ENCODE measurements at places on chromosomes 11 and 22.
A peak's percentile ranks its signal among the peaks of the same experiment; 100 is the strongest.

GRCh38 chr11:47388697-47389576, 10.6 kb upstream of the SPI1 start:
- DNase-seq, result no peak

GRCh38 chr22:47879346-47879745, 1116.9 kb downstream of the TBC1D22A start:
- DNase-seq, result no peak

- no peak for DNase-seq
These were observed 27.5 kb upstream of the CALCB start for GRCh38 chr11:15045891-15046290.

DNA sequence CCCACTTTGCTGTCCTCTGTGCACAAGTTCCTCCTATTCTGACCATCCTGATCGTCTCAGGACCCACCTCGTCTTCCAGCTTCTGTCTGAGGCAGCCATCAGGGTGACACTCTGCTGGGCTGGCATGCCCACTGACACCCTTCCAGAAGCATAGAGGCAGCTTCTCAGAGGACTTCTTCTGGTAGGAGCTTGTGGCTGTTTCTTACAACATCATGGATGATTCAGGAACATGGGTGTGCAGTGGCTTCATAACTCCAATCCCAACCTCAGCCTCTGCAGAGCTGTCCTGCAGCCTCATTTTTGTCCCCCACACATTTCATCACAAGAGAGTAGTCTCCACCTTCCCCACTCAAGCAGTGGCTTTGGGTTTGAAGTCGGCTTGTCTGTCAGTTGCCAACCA, 20.9 kb upstream of the CTR9 start:
- DNase-seq, result no peak

DNA sequence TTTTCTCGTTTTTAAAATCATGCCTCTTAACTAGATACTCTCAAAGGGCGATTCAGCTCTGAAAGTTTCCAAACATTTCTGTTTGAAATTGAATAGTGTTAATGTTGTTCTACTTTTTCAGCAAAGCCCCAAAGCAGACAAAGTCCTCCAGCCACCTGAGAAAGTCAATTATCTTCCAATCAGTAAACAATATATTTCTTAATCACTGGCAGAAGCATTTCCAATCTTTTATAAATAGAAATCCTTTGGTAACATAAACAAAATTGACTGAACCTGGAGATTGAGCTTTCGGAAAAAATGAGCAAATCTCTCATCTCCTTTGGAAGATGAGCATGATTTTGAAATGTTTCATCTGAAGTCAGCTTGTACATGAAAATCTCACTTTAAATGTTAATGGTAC, 84.4 kb upstream of the FIBIN start:
- no peak for DNase-seq

DNA sequence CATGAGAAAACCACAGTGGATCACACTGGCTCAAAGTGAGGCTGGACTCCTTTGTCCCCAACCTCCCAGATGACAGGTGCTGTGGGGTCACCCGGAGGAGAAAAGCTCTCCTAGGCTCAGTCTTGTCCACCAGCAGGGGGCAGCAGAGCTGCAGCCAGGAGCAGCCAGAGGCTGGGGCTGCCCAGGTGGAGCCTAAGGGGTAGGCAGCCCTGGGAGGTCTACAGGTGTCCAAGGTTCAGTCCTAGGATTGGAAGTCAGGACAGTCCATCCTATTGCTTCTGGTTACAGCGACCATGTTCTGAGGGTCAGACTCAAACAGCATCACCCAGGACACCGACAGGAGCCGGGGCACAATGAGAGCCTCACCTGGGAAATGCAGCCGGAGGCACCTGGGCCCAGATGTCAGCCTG, 77.6 kb upstream of the IGLL5 start:
- DNase-seq, result peak; percentile 28

- no peak for DNase-seq
These were observed 26.1 kb downstream of the MOB2 start for GRCh38 chr11:1460396-1460985.

DNA sequence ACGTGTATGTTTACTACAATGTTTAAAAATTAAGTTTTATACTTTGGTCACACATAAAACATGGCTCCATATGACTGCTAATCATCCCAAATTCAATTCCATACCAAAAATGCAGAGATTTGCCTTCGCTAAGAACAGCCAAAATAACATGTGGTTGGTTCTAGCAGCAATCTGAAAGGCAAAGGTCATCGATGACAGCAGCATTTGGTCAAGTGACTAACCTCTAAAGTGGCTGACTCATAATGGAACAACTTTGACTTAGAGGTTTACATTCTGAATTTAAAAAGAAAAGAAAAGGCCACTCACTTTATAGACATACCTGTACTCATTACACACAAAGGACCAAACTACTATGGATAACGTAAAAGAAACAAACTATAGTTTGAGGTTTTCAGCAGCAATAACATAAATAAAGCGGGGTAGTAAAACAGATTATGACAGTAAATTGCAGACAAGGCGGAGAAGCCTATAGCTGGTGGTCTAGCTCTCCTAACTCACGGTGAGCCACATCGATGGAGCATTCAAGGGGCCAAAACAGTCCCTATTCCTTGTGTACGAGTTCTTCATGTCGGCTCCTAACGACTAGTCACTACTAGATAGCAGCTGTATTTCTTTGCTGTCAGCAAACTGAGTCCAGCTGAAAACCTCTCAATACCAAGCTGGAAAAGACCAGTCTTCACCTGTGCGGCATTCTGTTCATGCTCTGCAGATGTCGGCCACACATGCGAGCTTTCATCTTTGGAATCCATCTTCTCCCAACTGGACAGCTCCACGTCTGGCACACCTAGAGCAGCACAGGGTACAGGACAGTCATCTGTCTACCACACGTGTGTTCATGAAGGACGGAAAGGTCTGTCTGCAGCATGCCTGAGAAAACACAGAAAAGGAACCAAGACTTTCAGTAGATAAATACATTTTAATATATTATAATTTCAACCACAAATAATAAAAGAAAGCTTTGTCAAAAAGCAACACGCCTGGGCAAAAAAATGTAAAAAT, 42.1 kb downstream of the PRDM10 start:
- no peak for DNase-seq

- DNase-seq, result no peak
These were observed 13.4 kb downstream of the TMPRSS13 start for GRCh38 chr11:117915672-117916235.

DNA sequence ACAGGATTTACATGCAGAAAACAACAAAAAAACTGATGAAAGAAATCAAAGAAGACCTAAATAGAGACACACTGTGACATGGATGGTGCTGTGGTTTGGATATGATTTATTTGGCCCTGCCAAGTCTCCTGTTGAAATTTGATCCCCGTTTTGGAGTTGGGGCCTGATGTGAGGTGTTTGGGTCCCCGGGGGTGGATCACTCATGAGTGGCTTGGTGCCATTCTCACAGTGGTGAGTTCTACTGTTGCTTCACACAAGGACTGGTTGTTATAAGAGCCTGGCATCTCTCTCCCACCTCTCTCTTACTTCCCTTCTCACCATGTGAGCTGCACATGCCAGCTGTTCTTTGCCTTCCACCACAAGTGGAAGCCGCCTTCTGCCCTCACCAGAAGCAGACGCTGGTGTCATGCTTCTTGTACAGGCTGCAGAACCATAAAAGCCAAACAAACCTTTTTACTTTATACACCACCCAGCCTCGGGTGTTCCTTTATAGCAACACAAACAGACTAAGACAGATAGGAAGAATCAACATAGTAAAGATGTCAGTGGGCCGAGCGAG, 7.8 kb upstream of the RTL6 start:
- no peak for DNase-seq

DNA sequence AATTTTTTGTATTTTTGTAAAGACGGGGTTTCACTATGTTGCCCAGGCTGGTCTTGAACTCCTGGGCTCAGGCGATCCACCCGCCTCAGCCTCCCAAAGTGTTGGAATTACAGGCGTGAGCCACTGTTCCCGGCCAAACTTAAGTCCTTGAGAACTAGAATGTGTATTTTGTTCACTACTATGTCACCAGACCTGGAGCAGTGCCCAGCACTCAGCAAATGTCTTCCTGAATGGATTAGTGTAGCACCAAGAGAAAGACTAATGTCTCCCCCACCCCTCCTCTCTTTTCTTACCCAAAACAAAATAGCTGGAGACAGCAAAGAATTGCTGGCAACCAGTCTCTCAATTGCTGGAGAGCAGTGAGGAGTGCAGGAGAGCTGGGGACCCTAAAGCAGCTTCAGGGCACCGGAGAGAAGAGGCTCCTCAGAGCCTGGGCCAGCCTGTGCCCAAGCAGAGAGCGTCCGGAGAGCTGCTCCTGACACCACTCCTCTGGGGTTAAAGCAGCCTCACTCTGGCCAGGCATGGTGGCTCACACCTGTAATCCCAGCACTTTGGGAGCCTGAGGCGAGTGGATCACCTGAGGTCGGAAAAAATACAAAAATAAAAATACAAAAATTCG, 14.9 kb downstream of the SLC25A18 start:
- DNase-seq, result no peak

GRCh38 chr22:49589301-49589700, 238.4 kb downstream of the BRD1 start:
- DNase-seq, result no peak

- peak; percentile 92 for DNase-seq
These were observed 291.0 kb downstream of the BRD1 start for GRCh38 chr22:49536571-49537131.

GRCh38 chr11:36121054-36121453, 168.2 kb downstream of the COMMD9 start:
- DNase-seq, result no peak

- no peak for DNase-seq
These were observed 5.1 kb downstream of the FAM118B start for GRCh38 chr11:126216526-126217305.

DNA sequence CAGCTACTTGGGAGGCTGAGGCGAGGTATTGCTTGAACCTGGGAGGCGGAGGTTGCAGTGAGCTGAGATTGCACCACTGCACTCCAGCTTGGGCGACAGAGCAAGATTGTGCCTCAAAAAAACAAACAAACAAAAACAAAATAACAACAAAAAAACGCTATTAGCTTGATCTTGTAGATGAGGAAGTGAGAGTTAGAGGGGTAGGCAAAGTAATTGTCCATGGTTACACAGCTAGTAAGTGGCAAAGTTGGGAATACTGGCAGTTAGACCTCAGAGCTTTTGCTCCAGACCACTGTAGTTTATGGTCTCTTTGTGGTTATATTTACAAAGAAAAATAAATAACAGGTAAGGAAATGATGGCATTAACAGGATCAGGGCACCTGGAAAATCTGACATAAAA, 15.1 kb downstream of the LDHC start:
- no peak for DNase-seq

DNA sequence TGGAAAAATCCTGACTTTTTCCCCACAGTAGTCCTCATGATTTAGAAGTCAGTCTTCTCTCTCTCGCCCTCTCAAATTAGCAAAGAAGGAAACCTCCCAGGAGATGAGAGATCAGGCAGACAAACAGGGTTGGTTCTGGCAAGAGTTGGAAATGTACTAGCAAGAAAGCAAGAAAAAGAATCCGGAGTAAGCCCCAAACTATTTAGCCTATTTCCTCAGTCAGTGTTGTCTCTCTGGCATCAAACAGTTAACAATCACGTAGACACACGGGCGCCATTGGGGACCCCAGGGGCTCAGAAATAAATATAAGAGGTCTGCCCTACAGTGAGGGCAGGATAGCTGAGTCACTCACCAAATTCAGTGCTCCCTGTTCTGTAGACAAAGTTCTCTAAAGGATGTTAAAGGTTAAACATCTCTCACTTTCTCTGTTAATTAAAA, 4.7 kb downstream of the C11orf52 start:
- no peak for DNase-seq

- DNase-seq, result no peak
These were observed 136.9 kb downstream of the METTL15 start for GRCh38 chr11:28245131-28245530.

DNA sequence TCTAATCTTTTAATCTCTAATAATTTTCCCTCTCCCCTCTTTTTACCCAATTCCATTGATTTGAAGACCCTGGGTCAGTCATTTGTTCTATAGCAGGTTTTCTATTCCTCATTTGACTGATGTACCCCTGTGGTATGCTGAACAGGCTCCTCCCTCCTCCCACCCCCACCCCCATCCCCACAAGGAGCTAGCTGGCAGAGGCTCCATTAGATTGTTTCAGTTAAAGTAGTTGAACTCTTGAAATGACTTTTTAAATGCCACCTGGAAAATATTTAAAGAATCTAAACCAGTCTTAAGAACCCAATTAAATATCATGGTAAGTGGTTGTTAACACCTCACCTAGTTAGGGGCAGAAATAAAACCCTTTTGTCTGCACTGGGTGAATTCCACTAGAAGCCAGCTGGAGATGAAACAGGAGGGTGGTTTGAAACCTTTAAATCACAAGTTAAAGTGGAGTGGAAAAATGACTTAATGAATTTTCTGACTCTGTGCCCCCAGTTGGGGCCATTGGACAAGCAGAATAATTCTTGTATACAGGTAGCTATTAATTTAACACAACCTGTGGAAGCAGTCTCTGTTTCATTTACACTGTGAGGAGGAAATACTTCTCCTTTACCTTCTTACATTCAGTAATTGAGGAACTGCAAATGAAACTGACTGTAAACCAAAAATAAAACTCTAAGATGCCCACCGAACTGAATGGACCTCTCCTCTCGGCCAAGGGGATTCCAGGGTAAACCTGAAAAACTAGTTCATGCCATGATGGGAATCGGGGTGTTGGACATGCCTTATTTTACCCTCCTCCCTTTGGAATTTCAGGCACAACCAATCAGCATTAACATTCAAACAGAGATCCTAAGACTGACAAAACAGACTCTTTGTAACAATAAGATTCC, 30.7 kb downstream of the PRR5L start:
- DNase-seq, result peak; percentile 54

DNA sequence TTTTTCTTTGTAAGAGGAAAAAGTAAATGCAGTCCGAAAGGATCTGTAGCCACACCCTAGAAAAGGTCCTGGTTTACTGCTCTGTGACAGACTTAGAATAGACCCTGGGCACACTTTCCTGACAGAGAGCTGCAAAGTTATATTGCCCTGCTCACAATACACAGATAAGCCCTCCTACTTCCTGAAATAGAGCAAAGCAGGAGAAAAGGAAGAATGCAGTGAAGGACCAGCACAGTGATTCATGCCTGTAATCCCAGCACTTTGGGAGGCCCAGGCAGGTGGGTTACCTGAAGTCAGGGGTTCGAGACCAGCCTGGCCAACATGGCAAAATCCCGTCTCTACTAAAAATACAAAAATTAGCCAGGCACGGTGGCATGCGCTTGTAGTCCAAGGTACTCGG, 2.2 kb downstream of the CYB561A3 start:
- no peak for DNase-seq

GRCh38 chr11:104275992-104276391, 112.0 kb upstream of the PDGFD start:
- DNase-seq, result no peak

DNA sequence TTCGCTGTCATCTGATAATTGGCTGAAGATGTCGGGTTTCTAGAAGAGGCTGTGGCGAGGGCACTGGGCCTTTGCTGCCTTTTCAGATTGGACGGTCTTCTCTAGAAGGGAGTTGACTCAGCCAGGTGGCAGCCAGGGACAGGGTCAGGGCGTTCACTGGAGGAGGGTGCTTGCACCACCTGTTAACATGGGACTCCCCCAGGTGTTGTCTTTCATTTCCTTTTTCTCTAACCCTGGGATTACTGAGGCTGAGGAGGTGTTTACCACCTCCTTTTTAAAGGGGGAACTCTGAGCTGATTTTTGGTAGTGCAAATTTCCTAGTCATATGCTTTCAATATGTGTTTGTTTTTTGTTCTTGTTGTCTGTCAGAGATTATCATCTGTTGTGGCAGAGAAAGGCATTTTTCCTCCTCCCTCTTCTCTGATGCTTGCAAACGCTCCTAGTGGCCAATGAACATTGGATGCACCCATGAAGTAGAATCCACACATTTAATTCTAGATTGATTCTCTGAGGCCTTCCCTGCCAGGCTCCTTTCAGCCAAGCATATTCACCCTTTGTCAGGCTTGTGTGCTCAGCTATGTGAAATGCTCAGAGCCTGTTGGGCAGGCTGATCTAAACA, 54.1 kb downstream of the LDLRAD3 start:
- no peak for DNase-seq

All from ELF-1 (cell line).